Adrenal gland (tissue), 19 donors: ENCODE measurements at places on chromosomes 5 and 9. TPM values are rescaled to one million over a fixed set of nuclear protein-coding genes. Genes with fewer than 3 reads are reported as not detected.

Gene DHX29
- 25.5 TPM for total RNA-seq

Gene PTPN3
- 3.5 TPM for total RNA-seq

Gene CDH10
- 4.4 TPM for total RNA-seq

Gene ERGIC1
- total RNA-seq: 248 TPM

Gene RXRA
- 5.5 TPM for total RNA-seq

Gene SLC46A2
- 1.9 TPM for total RNA-seq

Gene SLC36A2
- total RNA-seq: not detected

Gene ARHGEF39
- 0.68 TPM for total RNA-seq

Gene FAM153A
- total RNA-seq: 1.1 TPM

Gene TXNDC8
- not detected for total RNA-seq

DNA sequence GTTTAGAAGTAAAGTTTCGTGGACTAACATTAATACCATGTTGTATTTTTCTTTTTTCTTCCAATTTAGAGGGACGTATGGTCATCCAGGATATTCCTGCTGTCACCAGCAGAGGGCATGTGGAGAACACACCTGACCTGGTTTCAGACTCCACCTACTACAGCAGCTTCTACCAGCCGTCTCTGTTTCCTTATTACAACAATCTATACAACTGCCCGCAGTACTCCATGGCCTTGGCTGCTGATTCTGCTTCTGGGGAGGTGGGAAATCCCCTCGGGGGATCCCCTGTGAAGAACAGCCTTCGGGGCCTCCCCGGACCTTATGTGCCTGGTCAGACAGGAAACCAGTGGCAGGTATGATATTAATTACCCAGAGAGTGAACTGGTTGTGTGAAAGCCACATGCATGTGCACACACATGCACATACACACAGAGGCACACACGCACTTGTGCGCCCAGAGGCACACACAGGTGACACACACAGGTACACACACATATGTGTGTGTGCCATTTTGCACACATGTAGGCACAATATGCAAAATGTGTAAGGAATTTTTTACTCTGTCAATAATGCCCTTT, 52.4 kb downstream of the DMRT1 start:
- H3K27me3 ChIP-seq: no peaks in the 10 kb centered on the region
- no peaks in the 10 kb centered on the region for H3K36me3 ChIP-seq

DNA sequence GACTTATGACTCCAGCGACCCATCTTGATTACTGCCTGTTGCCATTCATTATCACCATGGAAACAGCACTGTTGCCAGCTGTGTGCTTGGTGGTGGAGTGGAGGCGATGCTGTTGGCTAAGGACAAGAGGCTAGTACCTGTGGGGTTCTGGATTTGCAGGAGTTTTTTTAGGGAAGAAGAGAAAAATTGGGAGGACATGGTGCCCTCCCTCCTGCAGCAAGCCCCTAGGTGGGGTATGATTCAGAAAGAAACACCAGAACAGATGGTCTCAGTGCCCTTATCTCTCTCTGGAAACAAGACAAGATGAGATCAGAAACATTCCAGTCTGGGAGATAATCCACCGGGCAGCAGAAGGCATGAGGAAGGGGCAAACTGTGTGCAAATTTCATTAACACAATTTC, 87.8 kb upstream of the TLR4 start:
- no peak for DNase-seq
- no peaks in the 10 kb centered on the region for H3K27me3 ChIP-seq
- no peak overlapping the region for H3K27ac ChIP-seq
- H3K36me3 ChIP-seq: no peaks in the 10 kb centered on the region
- H3K4me3 ChIP-seq: no peak overlapping the region

DNA sequence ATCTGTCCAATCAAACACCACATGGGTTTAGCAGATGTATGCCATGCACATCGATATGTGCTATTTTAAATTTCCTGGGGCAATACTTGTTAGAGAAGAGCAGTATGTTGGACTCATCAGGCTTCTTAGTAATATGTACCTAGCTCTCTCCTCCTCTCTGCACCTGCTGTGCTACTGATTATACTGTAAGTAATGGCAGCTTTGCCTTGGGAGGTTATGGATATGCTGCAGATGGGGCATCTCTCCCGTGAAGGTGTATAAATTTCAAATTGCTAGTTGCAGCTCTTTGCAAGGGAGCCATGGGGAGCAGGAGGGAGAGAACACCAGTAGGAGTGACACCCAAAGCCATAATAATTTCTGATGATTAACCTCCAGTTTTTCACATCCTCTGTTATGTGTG, 101.5 kb downstream of the SPATA31D1 start:
- H3K36me3 ChIP-seq: no peaks in the 10 kb centered on the region
- no peaks in the 10 kb centered on the region for H3K27me3 ChIP-seq
- H3K4me1 ChIP-seq: no peaks in the 10 kb centered on the region

- H3K27me3 ChIP-seq: no peaks in the 10 kb centered on the region
- no peaks in the 10 kb centered on the region for H3K36me3 ChIP-seq
- DNase-seq: no peak
- no peak overlapping the region for H3K4me3 ChIP-seq
These were observed 48.8 kb downstream of the EPB41L4B start for GRCh38 chr9:109272045-109272444.

GRCh38 chr9:107285286-107285685, 2.2 kb downstream of the RAD23B start:
- H3K27me3 ChIP-seq: no peaks in the 10 kb centered on the region
- peaks cover 25% of the 10 kb centered on the region for H3K4me1 ChIP-seq
- DNase-seq: no peak

GRCh38 chr5:80852331-80853245, 107.6 kb upstream of the RASGRF2 start:
- H3K4me3 ChIP-seq: no peak overlapping the region
- no peaks in the 10 kb centered on the region for H3K4me1 ChIP-seq
- no peaks in the 10 kb centered on the region for H3K27me3 ChIP-seq
- H3K36me3 ChIP-seq: no peaks in the 10 kb centered on the region

DNA sequence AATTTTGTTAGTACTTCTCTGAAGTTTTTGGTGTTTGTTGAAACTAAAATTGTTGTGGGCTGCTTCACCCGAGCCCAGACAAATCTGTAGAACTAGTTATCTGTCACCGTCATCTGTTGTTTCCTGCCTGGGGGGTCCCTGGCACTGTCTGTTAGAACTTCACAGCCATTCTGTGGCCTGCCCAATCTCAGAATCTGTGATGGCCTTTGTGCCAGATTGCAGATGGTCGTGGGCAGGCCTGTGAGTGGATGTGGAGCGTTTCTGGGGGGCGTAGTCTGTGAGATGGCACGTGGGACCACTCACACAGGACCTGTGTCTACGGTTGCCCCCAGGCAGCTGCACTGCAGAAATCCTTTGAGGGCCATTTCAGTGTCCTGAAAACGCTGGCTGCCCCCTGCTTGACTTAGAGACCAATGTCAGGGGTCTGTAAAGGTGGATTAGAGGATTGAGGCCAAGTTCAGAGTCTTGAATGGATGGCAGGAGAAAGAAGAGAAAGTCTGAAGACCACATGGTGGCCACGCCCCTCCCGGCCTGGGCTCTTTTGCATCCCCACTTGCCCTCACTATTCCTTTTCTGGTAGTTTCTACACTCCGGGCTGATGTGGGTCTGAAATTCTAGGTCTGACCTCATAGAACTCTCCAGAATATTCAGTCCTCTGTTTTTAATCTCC, 38.3 kb downstream of the TRIO start:
- DNase-seq: no peak
- no peak overlapping the region for H3K27ac ChIP-seq
- H3K36me3 ChIP-seq: no peaks in the 10 kb centered on the region

DNA sequence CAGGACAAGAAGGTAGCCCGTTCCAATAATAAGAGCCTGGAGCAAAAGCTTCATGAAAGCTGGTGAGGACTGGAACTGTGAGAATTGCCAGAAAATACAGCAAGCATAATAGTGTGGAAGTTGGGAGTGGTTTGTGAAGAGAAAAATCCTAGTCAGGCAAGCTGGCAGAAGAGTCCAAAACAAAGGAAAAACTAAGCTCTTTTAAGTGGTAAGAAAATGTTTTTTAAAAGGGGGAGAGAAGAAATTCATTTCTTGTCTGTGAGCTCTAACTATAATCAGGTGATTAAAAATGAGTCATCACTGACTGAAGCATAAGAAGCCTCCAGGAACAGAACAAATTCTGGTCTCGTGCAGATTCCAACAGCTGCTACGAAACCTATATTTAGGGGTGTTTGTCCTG, 102.6 kb downstream of the CAAP1 start:
- no peaks in the 10 kb centered on the region for H3K4me1 ChIP-seq
- H3K27me3 ChIP-seq: no peaks in the 10 kb centered on the region
- H3K4me3 ChIP-seq: no peak overlapping the region
- DNase-seq: no peak
- no peak overlapping the region for H3K27ac ChIP-seq
- no peaks in the 10 kb centered on the region for H3K36me3 ChIP-seq

- no peak for DNase-seq
- peaks cover 26% of the 10 kb centered on the region for H3K4me1 ChIP-seq
- peak overlapping the region; percentile 27 for H3K27ac ChIP-seq
- H3K4me3 ChIP-seq: no peak overlapping the region
- H3K27me3 ChIP-seq: no peaks in the 10 kb centered on the region
These were observed 56.0 kb downstream of the ZFR start for GRCh38 chr5:32388432-32389129.

DNA sequence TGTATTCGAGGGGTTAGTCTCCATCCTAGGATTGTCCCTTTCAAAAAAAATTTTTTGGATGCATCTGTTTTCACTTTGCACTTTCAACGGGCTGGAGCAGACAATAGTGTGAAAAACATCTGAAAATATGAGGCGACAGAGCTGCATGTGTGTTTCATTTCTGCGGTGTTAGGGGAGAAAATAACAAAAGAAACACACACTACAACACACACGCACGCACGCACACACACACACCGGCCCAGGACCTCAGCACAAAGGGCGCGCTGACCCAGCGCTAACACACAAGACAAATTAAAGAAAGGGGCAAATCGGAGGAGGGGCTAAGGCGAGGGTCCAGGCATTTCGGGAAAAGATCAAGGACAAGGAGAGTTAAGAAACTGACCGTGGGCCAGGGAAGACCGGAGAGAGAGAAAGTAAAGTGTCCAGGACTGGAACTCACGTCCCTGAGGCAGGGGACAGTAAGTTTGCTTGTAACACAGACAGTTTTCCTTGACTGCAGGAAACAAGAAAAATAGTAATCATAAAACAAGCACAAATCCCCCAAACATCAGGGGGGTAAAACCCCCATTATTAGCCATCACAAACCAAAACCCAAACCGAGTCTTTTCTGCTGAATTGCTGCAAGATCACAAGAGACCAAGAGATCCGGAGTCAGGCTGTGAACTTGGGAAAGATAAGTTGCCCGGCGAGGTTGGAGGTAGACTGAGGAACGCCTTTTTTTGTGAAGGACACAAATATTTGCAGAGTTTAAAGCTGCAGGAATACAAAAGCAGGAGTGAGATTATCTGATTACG, 302.1 kb downstream of the PARP8 start:
- DNase-seq: no peak
- no peak overlapping the region for H3K4me3 ChIP-seq
- H3K4me1 ChIP-seq: peaks cover 39% of the 10 kb centered on the region

DNA sequence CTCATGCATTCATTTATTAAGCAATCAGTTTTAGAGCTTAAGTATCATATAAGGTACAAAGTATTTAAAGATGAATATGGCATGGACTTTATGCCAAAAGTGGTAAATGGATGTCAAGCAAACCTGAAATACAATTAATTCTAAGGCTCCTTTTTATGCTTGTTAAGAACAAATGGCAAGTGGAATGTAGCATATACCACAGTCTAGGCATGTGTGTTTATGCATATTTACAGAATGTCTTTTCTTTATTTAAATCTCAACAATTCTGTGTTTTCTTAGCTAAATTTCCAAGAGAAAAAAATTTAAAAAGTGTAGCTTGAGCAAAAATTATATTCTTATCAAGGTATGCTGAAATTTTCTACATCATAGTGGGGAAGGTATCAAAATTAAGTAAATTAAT, 39.8 kb downstream of the MPDZ start:
- no peak overlapping the region for H3K4me3 ChIP-seq
- H3K36me3 ChIP-seq: no peaks in the 10 kb centered on the region
- no peak overlapping the region for H3K27ac ChIP-seq
- H3K4me1 ChIP-seq: no peaks in the 10 kb centered on the region
- no peaks in the 10 kb centered on the region for H3K27me3 ChIP-seq
- no peak for DNase-seq

DNA sequence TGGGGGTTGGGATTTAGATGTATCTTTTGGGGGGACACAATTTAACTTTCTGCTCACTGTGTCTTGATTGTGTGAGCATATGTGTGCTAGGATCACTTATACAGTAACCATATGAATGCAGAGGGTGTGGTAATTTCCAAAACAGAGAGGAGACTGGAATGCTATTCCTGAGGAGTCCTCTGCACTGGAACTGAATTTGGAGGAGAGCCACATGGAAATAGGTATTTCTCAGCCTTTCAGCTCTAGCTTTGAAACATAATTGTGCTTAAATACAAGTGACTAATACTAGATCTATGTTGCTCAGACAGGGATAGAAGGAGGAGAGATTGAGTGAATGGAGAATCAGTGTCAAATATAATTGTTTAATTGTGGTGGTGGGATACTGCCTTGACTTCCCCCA, 45.5 kb downstream of the FOCAD start:
- no peak overlapping the region for H3K27ac ChIP-seq
- no peak for DNase-seq
- H3K4me3 ChIP-seq: no peak overlapping the region
- H3K36me3 ChIP-seq: no peaks in the 10 kb centered on the region

GRCh38 chr5:178216088-178216534, 11.8 kb downstream of the HNRNPAB start:
- H3K27me3 ChIP-seq: no peaks in the 10 kb centered on the region
- peaks cover 60% of the 10 kb centered on the region for H3K36me3 ChIP-seq
- no peak overlapping the region for H3K27ac ChIP-seq
- DNase-seq: no peak
- H3K4me3 ChIP-seq: no peak overlapping the region

DNA sequence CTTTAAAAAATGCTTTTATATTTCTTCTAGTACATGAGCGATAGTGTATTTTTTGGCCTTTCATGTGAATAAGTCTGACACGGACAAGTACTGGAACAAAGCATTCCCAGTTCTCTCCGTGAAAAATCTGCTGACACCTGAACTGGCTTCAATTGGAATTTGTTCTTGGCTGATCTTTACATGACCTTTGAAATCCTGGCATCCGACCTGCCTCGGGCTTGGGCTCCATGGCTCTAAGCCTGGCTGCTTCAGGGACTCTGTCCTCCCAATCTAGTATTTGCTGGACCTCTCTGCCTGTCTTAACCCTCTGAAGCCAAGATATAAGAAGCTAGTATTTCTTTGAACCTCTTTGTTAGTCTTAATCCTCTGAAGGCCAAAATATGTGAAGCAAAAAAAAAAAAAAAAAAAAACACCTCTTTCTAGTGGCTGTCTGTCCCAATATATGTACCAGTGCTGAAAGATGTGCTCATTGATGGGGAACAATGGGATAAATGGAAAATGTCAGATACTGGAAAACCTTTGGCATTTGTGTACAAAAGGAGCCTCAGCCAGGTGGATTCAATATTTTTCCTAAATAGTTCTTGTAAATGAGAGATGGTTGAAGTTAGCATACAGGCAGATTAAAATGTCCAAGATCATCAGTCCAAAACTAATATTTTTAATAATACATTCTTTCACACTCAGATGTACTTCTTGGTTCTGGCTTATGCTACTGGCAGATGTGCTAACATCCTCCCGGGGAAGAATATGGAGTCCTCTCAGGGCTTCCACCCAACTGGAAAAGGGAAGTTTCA, 470.6 kb downstream of the TUSC1 start:
- H3K27me3 ChIP-seq: no peaks in the 10 kb centered on the region
- no peak for DNase-seq
- no peak overlapping the region for H3K27ac ChIP-seq

GRCh38 chr5:14445576-14446290, 135.9 kb upstream of the OTULINL start:
- peak; percentile 63 for DNase-seq
- H3K36me3 ChIP-seq: no peaks in the 10 kb centered on the region
- H3K4me3 ChIP-seq: no peak overlapping the region
- peaks cover 43% of the 10 kb centered on the region for H3K4me1 ChIP-seq
